ENCODE measurements at places on chromosomes 7 and 10.

DNA sequence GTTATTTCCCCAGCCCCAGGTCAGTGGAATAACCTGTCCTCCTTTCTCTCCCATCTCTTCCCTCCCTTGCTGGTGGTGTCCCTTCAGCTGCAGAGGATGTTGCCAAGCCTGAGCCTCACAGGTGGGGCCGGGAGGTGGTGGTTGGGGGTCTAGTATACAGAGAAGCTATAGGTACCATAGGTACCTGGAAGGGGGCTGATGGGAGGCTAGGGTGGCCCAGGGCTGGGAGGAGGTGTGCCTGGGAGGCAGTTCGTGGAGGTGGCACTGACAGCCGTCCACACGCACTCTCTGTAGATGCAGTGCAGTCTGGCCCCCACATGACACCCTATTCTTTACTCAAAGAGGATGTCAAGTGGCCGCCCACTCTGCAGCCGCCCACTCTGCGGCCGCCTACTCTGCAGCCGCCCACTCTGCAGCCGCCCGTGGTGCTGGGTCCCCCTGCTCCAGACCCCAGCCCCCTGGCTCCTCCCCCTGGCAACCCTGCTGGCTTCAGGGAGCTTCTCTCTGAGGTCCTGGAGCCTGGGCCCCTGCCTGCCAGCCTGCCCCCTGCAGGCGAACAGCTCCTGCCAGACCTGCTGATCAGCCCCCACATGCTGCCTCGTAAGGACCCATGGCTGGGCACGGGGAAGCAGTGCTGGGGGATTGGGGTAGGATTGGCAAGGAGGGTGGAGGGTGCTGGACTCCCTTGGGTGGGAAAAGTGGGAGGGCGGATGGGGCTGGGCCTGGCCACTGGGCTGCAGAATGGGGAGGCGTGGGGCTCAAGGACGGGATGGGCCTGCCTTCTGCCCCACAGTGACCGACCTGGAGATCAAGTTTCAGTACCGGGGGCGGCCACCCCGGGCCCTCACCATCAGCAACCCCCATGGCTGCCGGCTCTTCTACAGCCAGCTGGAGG is 9.5 kb downstream of the IRF5 start:
- no peaks in the 10 kb centered on the region for H3K27me3 ChIP-seq
- H3K4me1 ChIP-seq: no peaks in the 10 kb centered on the region
- no peak overlapping the region for H3K27ac ChIP-seq
- H3K36me3 ChIP-seq: peaks cover 13% of the 10 kb centered on the region
- no peak overlapping the region for H3K4me3 ChIP-seq

DNA sequence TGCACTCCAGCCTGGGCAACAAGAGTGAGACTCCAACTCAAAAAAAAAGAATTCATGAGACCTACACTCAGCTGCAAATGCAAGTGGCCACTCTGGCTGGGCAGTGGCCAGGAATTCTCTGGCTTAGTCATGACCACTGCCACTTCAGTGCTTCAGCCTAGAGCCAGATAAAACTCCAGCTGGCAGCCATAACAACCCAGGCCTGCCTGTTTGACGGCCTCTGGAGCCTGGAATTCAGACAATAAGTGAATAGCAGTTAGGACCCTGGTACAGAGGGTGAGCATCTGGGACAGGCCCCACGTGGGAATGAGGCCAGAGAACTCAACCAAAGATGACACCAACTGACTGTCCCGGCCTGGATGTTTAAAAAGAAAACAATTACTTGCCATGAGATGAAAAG is 18.9 kb downstream of the RCC1L start:
- no peaks in the 10 kb centered on the region for H3K27me3 ChIP-seq
- H3K36me3 ChIP-seq: peaks cover 53% of the 10 kb centered on the region
- H3K27ac ChIP-seq: no peak overlapping the region
- no peak overlapping the region for H3K4me3 ChIP-seq
- no peaks in the 10 kb centered on the region for H3K4me1 ChIP-seq

- H3K4me1 ChIP-seq: no peaks in the 10 kb centered on the region
- no peaks in the 10 kb centered on the region for H3K27me3 ChIP-seq
- no peak for DNase-seq
- H3K4me3 ChIP-seq: no peak overlapping the region
Observed at GRCh38 chr7:153930696-153931095, 121.5 kb upstream of the DPP6 start.

DNA sequence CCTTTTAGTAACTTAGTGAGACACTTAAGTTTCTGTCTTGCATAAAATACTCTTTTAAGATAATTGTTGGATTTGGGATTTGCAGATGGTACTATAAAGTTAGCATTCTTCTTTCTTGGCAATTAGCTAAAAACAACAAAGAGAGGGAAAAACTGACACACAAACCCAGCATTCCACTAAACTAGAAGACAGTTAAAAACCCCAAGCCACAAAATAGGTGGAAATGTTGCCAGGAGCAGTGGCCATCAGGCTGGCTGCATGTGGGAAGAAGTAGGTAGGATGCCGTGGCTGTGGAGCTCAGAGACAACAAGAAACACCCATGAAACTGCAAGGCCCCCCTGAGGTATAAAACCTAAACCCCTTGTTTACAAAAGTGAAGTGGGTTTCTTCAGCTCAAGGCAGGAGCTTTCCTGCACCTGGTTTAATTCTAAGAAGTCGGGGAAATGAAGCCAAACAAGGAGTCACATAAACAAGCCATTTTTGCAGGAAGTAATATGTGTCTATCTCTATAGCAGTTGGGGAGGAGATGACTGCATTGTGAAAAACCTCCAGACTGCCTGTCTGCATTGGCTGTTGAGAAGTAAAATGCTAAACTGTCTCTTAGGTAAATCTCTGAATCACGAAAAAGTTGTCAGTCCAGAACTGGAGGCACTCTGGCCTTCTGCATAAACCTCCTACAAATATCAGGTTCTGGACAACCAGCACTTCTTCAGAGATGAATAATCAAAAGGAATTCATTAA is 9.5 kb downstream of the RAB18 start:
- no peak overlapping the region for H3K27ac ChIP-seq
- H3K27me3 ChIP-seq: no peaks in the 10 kb centered on the region
- peaks cover 7% of the 10 kb centered on the region for H3K4me1 ChIP-seq
- H3K4me3 ChIP-seq: no peak overlapping the region
- H3K36me3 ChIP-seq: peaks cover 9% of the 10 kb centered on the region

DNA sequence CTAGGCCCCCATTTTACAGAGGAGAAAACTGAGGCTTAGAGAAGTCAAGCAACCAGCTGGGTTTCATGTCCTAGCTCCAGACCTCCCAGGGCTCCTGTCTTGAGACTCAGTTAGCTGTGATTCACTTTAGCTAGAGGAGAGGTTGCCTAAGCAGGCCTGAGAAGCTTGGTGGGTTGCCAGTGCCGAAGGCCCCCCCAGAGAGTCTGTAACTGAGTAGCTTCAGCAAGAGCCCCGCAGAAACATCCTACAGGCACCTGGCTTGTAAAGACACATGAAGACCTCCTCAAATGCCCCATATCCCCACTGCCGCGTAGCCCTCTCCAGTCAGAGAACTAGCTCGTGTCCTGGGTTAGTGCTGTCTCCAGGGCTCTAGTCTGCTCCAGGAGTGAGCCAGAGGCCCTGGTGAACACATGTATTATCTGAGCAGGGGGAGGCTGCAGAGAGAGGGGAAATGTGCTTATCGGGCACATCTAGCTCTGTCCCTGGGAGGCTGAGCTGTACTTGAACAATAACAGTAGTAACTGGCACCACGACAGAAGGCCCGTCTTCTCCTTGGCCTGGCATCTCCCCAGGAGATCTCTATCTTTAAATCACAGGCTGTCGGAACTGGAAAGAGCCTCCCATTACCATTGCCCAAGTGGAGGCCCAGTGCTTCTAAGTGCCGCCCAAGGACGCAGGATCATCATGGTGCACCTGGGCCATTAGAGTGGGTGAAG is 28.9 kb downstream of the UNC5B start:
- H3K27ac ChIP-seq: no peak overlapping the region
- no peak overlapping the region for H3K4me3 ChIP-seq
- H3K36me3 ChIP-seq: no peaks in the 10 kb centered on the region
- H3K27me3 ChIP-seq: no peaks in the 10 kb centered on the region
- no peak for DNase-seq

Measured in effector memory CD4-positive, alpha-beta T cell (primary cell).